Amniotic epithelial cell (primary cell): ENCODE measurements at places on chromosomes 6 and 20.

DNA sequence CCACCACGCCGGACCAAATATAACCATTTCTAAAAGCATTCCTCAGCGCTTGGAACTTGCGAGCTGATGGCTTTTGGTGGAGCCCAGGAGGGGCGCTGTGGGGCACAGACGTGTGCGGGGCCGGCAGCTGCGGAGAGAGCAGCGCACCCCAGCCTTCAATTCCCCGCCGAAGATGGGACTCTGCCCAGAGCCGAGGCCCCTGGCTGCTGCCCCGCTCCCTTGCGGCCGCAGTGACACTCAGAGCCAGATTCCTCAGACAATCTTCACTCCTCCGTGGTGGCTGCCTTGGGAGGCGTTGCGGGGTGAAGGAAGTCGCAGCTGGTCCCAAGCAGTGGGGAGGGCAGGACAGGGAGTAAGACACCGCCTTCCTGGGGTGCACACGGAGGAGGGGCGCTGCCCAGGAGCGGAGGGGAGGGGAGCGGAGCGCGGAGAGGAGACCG is 87.7 kb downstream of the TMEM242 start:
- peak; percentile 37 for DNase-seq

- no peak for DNase-seq
These were observed 57.2 kb upstream of the MTRF1L start for GRCh38 chr6:153059757-153060156.

- DNase-seq, result no peak
These were observed 34.1 kb downstream of the DACT2 start for GRCh38 chr6:168285456-168285855.

- DNase-seq, result no peak
These were observed 124.7 kb downstream of the SAMD5 start for GRCh38 chr6:147633191-147633590.

- DNase-seq, result peak; percentile 69
These were observed 8.2 kb upstream of the SLC2A12 start for GRCh38 chr6:134060491-134061106.

DNA sequence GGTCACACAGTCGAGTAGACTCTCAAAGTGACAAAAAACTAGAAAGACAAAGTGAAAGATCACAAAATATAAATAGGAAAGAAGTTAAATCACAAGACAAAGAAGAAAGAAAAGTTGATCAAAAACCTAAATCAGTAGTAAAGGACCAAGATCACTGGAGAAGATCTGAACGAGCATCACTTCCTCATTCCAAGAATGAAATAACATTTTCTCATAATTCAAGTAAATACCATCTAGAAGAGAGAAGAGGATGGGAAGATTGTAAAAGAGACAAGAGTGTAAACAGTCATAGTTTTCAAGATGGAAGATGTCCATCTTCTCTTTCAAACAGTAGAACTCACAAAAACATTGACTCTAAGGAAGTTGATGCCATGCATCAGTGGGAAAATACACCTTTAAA is 31.6 kb upstream of the GJA10 start:
- no peak for DNase-seq

DNA sequence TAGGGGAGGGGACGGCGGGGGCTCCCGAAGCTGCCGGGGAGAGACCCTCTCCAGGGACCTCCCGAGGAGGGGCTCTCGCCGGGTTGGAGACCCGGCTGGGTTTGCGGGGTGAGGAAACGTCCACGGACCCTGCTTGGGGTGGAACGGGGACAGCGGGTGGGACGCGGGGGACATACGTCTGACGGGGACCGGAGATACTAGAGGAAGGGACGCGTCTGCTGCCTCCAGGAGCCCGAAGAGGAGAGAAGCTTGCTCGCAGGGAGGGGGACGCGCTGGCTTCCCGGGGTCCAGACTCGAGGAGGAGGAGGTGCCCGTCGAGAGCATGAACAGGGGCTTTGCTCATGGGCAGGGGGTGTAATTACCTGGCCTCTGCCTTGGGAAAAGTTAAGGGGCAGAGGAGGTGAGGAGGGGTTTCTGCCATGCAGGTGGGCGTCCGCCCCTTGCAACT is 593 bp downstream of the DNMT3B start:
- no peak for DNase-seq

DNA sequence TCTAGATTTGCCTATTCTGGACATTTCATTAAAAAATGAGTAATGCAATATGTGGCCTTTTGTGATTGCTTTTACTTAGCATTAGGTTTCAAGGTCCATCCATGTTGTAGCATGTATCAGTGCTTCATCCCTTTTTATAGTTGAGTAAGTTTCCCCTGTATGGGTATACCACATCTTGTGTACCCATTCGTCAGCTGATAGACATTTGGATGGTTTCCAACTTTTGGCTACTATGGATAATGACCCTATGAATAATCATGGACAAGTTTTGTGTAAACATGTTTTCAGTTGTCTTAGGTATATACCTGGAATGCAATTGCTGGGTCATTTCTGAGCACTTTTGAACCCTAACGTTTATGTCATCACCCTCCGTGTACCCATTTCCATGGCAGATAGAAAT is 15.4 kb downstream of the METTL24 start:
- DNase-seq, result no peak

DNA sequence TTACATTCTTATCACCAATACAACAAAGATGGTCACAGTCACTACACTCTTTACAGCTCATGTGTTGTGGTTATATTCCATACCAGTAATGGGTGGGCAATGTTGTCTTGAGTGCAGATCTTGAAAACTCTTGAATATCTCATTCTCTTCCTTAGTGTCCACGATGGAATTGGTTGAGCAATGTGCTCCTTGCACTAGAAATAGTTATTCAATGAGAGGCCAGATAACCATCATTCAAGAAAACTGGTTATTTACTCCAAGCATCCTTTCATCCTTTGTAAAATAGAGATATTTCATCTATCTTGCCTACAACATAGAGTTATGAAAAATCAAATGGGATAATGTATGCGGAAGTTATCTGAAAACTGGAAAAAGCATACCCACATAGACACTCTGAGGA is 215.9 kb downstream of the ARHGAP18 start:
- peak; percentile 40 for DNase-seq

- no peak for DNase-seq
These were observed 56.1 kb upstream of the THEMIS start for GRCh38 chr6:127956956-127957355.

GRCh38 chr6:99613409-99613704 is 6.7 kb downstream of the PRDM13 start:
- peak; percentile 16 for DNase-seq

DNA sequence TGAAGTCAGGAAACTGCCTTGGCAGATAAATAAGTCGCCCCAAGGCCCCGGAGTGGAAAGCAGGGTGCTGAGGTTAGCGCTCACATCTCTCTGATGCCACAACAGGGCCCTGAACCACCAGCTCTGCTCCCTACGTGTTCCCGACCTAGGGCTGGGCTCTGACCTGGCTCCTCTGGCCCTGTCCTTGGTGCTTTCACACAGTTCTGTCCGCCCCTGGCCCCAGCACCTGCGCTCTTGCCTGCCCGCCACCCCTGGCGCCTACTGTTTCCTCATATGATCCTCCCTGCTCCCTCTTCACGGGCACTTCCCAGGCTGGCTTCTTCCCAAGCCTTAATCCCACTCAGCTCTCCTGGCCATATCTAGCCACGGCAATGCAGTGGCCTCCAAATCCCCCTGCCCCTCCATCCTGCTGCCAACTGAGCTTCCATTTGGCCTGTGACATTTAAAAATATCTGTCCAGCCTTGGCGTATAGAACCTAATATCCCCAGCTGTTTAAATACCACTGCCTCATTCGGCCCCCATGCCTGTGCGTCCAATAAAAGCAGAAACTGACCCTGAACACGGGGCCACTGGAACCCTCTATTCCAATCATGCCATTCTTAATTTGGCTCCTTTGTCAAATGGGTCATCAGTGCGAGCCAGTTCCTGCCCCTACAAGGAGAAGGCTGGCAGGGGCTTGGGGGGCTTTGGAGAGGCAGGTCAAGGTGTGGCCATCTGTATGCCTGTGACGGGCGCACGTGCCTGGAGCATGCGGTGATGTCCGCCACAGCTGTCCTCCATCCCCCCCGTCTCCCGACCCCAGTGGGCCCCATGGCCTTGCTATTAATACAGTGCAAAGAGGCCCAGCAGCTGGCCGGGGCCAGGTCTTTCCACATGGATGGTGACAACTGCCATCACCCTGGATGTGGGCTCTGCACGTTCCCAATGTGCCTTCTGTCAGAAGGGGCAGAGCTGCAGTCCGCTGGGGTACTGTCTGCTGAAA is 27.7 kb downstream of the GNAS-AS1 start:
- DNase-seq, result no peak

GRCh38 chr6:108437821-108438220 is 122.9 kb upstream of the FOXO3 start:
- DNase-seq, result no peak

DNA sequence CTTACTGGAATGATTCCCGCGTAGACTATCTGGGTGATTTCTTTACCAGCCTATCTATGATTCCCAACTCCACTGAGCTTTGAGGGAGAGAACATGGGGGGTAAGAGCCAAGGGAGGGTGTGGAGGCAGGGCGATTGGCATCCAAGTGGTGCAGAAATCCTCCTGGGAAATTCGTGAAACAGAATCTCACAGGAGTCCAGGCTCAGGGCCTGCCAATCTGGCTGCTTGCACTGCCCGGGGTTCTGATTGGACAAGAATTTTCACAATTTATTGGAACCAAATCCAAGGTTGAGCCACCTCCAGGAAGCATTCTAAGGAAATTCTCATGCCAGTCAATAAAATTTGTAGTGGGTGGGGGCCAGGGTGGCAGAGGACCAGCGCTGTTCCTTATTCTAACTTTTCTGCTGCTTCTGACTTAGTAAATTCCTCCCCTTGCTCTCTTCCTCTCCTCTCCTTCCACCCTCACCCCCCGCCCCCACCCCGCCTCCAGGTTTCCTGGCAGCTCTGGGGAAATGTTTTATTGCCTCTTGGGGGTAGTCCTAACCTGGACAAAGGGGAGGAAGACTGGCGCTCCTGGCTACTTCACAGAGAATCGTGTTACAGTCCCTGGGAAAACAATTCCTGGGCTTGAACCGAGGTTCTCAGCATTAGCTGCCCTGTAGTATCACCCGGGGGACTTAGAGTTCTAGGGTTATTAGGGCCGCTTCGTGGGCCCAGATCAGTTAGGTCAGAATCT is 3.1 kb downstream of the BMP6 start:
- DNase-seq, result no peak

GRCh38 chr6:122798099-122798641 is 9.1 kb downstream of the SMPDL3A start:
- peak; percentile 82 for DNase-seq

DNA sequence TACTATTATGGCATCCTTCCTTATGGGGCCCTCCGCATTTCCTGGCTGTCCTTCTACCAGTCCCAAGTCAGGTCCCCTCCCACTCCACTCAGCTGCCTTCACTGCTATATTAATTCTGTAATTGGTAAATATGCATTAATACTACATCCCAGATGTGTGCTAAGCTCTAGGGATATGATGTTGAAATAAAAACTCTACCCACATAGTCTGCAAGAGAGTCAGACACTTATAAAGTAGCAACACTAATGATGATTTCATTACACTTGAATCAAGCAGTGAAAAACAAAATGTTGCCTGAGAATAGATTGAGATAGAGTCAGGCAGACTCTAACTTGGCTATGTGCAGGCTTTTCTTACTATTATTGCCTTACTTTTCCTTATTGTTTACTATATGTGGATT is 62.4 kb downstream of the AIG1 start:
- DNase-seq, result peak; percentile 4

DNA sequence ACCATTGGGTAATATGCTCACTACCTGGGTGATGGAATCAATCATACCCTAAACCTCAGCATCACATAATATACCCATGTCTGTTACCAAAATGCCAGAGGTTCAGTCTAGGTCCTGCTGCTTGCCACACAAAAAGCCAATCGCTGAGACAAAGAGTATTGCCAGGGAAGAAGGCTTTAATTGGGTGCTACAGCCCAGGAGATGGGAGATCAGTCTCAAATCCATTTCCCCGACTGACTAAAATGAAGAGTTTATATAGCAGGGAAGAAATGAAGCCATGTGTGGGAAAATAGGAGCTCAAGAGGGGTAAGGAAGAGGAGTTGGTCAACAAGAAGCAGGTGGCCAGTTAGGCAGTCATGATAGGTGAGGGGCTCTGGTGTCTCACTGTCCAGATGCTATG is 149.6 kb downstream of the QRSL1 start:
- DNase-seq, result no peak

- peak; percentile 89 for DNase-seq
These were observed 112.9 kb downstream of the JARID2 start for GRCh38 chr6:15358579-15359327.

DNA sequence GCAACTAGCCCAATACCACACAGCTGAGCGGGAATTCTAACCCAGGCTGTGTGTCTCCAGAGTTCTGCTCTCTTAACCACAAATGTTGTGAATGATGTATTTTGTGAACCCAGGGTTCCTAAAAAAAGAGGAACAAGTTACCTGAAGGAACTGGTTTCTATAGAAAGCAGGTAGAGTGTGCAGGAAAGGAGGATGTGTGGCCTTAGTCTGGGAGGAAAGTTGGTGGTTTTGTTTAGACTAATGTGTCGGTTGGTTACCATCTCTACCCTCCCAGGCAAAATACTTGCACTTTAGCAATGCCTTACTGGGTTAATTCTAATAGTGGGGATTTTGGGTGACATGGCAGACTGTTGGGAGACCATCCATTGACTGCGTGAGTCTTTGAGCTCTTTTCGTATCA is 143.3 kb downstream of the SCP2D1 start:
- DNase-seq, result no peak

DNA sequence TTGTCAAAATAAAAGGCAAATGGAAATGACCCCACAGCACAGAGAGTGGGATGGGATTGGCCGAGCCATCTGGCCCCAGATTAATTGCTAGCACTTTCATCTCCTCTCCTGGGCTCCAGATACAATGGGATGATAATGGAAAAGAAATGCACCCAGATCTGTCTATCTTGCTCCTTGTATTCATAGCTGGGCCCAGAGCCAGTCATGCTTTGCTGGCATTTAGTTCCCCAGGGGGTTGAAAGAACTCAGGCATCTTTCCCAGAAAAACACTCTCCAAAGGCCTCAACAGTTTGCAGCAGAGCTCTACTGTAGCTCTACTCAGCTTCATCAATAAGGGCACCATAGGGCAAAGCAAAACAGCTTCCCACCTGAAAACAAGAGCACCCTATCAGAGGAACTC is 116.0 kb upstream of the FOXA2 start:
- peak; percentile 21 for DNase-seq

DNA sequence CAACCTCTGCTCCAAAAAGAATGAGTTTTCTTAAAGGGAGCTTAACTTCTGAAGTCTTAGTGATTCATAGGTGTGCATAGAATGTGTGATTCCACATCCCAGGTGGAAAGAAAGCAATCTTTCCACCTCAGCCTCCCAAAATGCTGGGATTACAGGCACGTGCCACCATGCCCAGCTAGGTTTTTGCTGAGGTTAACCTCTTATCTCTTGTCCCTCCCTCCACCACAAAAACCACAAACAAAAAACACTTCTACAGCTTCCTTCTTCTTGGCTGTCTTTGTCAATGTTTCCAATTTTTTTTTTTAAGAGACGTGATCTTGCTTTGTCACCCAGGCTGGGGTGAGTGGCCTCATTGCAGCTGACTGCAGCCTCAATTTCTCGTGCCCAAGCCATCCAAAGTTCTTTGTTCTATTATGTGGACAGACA is 8.1 kb upstream of the CSE1L start:
- peak; percentile 36 for DNase-seq
